ENCODE measurements at places on chromosomes 5 and 9. TPM values are rescaled to one million over a fixed set of nuclear protein-coding genes. Genes with fewer than 3 reads are reported as not detected.

FBP2 gene
- not detected for total RNA-seq

- no peak for DNase-seq
These were observed 2.9 kb downstream of the SNX18 start for GRCh38 chr5:54520438-54520846.

DNA sequence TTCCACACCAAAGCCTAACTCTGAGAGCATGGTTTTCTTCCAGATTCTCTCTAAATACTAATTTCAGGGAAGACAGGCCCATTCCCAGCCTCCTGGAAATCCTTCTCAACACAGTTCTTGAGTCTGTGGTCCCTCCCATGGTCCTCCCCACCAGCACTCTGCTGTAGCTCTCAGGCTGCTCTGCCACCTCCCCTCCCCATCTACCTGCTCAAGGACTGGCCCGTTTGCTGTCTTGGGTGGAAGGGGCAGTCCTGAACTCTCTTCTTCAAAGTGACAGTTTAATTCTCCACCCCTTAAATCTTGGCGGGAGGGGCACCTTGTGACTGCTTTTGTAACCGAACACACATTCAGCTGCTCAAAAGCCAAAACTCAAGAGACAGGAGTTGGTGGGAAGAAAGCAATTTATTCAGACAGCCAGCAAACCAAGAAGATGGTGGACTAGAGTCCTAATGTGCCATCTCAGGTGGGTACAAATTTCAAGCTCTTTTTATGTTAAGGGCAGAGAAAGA is 7.6 kb upstream of the LCN15 start:
- no peak for DNase-seq

- DNase-seq = no peak
These were observed 95.0 kb downstream of the ANKH start for GRCh38 chr5:14776602-14777001.

- DNase-seq = no peak
These were observed 118.1 kb downstream of the C9orf152 start for GRCh38 chr9:110089681-110090370.

DNA sequence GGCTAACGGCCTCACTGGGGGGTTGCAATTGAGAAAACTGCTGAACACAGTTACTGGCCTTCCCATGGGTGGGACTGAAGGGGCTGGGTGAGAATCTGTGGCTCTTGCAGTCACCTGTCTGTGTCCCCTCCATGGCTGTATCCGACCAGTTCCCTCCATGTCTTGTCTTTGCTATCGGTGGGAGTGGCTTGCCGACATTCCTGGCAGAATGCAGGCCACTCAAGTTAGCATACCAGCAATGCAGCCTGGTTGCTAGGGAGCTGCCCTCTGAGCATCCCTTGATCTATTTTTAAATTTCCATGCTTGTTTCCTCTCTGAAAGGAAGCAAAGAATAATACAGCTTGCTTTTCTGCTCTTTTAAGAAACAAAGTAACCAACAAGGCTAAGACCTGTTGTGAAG is 1509.7 kb upstream of the WWC1 start:
- no peak for DNase-seq

DNA sequence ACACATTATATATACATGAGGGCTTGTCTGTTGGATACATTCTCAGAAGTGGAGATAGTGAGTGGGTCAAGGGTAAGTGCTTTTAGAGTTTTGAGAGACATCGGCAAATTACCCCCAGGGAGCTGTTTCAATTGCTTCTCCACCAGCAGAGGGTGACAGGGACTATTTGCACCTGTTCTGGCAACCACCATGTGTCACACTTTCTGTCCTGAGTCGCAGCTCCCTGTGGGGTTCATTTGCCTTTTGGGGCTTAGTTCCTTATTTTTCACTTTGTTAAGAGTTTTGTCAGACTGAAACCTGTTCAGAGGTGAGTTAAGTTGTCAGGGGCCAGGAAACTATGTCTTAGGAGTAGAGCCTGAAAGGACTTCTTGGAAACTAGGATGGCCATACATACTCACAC is 20.1 kb upstream of the SLC36A1 start:
- DNase-seq = peak; percentile 22
